ENCODE measurements at places on chromosomes 2 and 18. TPM values are rescaled to one million over a fixed set of nuclear protein-coding genes. Genes with fewer than 3 reads are reported as not detected.
A peak's percentile ranks its signal among the peaks of the same experiment; 100 is the strongest.

GRCh38 chr2:79910643-79911042 is 393.9 kb downstream of the LRRTM1 start:
- H3K4me1 ChIP-seq = no peaks in the 10 kb centered on the region
- no peak overlapping the region for H3K27ac ChIP-seq
- H3K4me3 ChIP-seq = no peak overlapping the region
- no peak for DNase-seq

- H3K27me3 ChIP-seq = peaks cover 3% of the 10 kb centered on the region
- H3K4me3 ChIP-seq = no peak overlapping the region
- no peak overlapping the region for H3K27ac ChIP-seq
- no peaks in the 10 kb centered on the region for H3K4me1 ChIP-seq
Measured at GRCh38 chr2:11543337-11544216, 9.7 kb downstream of the GREB1 start.

- peak; percentile 53 for DNase-seq
- H3K27ac ChIP-seq = no peak overlapping the region
- H3K36me3 ChIP-seq = no peaks in the 10 kb centered on the region
- H3K4me1 ChIP-seq = peaks cover 2% of the 10 kb centered on the region
- no peaks in the 10 kb centered on the region for H3K27me3 ChIP-seq
Measured at GRCh38 chr2:189613650-189614420, 33.2 kb upstream of the SLC40A1 start.

DNA sequence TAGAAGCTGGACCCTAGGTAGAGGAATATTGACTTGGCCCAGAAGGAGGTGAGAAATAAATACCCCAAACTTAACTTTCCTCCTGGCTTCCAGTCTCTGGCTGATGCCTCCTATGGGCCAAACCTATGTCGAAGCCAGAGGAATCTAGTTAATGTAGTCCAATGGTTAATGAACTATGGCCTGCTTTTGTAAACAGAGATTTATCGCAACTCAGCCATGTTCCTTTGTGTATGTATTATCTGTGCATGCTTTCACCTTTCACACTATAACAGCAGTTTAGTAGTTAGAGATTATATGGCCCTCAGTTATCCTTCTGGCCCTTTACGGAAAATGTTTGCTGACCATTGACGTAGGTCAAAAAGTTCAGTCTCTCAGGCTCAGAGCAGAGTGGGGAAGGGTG is 67.3 kb upstream of the BARD1 start:
- DNase-seq = no peak
- no peak overlapping the region for H3K27ac ChIP-seq

The HK2 gene
- 4.3 TPM for polyA plus RNA-seq

All from aorta (tissue), 5 donors.